GM03348 (cell line): ENCODE measurements at places on chromosomes 11 and 22.

DNA sequence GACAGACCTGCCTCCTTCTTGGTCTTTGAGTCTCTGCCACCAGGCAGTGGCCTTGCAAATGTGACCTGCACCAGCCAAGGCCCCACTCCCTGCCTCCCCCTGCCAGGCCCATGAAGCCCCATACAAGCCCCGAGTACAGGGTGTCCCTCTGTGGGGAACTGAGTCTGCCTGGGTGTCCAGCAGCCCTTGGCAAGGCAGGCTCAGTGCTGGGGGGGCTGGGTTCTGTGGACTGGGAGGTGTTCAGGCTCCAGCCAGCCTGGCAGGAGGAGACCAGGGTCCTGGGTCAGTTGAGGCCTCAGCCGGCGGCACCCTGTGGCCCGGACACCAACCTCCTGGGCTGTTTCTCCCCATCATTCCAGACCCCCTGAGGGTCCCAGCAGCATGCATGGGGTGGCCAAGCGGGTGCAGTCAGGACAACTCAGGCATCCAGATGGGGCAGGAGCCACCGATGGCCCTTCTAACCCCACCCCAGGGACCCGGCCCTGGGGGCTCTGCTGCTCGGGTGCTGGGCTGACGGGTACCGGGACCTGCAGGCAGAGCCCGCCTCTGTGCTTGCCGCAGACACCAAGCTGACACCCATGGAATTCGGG lies 5.7 kb downstream of the MUC5AC start:
- no peak for DNase-seq

DNA sequence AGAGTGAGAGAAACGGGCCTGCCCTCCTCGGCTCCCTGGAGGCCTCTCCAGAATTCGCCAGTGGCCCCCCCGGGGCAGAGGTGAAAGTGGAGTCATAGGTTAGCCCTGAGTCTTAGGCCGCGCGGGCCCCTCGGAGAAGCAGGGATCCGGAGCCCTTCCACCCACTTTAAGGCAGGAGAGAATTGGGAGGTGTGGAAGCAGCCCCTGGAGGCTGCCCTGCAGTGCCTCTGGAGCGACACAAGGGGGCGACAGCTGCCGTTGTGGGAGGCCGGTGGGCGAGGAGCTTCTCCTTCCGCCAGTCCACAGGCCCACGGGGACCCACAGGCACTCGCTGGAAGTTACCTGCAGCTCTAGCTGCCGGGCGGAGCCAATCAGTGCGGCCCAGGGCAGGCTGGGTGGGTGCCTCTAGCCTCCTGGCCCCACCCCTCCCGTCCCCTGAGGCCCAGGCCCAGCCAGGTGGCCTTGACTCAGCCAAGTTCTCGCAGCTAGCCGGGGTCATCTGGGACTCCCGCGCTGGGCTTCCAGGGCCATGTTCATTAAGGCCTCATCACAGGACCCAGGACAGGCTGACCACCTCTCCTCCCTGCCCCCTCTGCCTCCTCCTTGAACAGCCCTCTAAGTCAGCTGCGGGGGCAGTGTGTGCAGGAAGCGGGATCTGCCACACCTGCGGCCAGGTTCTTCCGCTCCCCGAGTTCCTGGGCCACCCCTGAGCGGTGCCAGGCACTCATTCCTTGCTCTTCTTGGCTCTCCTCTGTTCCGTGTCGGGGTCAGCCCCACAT lies 5.0 kb downstream of the DGKZ start:
- DNase-seq, result peak; percentile 73

DNA sequence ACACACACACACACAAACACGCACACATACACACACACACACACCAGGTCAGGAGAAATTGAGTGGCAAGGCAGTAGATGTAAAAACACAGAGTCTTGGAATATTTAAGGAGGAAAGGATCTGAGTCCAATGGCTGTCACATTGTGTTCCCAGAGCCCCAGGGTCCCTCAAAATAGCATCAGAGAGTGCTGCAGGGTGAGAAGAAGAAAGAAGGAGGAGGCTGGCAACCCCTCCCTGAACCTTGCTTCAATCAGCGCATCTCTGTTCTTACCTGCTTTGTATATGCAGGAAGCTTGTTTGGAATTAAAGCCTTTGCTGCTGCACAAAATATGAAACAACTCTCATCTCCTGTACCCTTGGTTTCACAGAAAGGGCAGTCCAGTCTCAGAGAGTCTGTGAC lies 406.5 kb downstream of the MIAT start:
- no peak for DNase-seq

- peak; percentile 60 for DNase-seq
Observed at GRCh38 chr11:32231909-32232493, 141.1 kb downstream of the RCN1 start.

GRCh38 chr11:68950270-68950669 lies 30.5 kb downstream of the MRGPRD start:
- peak; percentile 41 for DNase-seq

DNA sequence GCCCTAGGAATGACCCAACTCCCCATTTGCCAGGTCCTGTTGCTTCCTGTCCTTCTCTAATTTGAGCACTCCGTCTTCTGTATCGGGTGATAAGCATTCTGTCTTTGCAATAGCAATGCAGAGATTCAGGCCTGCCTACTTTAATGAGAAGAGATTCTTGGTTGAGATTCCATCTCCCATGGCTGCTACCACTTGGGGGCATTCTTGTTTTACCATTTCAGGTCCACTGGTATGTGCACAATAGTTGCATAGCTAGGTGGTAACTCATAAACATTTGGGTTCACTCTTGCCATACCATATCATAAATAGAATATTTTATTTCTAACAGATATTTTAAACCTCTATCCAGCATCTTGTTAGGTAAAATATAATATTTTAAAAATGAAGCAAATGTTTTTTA lies 34.4 kb upstream of the CALCB start:
- peak; percentile 33 for DNase-seq

DNA sequence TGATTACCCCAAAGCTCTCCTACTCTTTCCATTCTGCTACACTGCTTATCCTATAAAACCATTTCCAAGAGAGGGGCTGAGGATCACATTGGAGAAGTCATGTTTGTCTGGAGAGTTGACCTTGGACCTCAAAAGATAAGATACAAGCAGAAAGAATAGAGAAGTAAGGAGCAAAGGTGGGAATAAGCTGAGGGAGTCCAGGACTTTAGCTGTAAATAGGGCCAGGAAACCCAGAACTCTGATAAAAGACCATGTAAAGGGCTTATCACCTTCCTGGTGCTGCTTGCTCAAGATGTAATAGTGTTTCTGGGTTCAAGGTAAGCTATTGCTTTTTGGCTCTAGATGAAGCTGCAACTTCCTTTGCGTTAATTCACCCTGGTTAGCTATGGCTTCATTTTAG lies 32.8 kb upstream of the CCDC90B start:
- no peak for DNase-seq

DNA sequence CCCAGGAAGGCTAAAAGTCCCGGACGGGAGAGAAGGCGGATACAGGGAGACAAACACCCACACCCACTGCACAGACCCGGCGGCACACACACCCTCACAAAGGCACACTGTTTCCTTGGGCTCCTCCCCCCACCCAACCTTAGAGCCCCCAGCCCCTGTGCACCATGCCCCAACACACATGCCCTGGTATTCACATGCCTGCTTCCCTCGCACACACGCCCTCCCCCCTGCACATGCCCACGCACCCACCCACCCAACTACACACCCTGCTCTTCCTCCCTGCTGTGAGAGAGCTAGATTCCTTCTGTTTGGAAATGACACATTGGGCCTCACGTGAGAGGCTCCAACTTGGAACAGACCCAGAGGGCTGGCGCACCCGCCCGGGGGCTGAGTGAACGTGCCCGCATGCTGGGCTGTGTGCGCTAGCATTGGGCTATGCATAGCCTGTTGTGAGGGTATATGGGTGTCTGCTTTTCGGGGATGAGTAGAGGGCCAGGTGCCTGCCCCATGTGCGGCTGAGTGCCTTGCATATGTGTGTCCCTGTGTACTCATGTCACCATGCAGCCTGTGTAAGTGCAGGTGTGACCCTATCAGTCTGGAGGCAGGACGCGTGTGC lies 518 bp upstream of the CHRM1 start:
- DNase-seq, result peak; percentile 43
